ENCODE measurements at places on chromosomes 6 and 20.

DNA sequence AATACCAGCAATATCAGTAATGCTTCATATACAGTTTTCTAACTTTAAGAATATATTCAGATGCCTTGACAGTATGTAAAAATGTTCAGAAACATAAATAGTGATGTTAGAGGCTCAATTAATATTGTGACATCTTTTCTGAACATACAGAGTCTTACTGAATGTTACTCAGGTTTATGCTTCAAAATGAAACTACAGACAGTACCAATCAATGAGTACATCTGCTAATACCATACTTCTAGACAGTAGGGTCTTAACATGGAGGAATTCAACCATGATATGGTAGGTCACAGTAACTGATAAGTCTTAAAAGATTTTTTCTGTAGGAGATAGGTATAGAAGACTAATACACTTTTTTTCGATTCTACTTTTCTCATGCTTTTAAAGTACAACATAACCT lies 8.3 kb downstream of the GCLC start:
- DNase-seq, result no peak

GRCh38 chr6:169254456-169255316 lies 1.0 kb upstream of the THBS2 start:
- no peak for DNase-seq

DNA sequence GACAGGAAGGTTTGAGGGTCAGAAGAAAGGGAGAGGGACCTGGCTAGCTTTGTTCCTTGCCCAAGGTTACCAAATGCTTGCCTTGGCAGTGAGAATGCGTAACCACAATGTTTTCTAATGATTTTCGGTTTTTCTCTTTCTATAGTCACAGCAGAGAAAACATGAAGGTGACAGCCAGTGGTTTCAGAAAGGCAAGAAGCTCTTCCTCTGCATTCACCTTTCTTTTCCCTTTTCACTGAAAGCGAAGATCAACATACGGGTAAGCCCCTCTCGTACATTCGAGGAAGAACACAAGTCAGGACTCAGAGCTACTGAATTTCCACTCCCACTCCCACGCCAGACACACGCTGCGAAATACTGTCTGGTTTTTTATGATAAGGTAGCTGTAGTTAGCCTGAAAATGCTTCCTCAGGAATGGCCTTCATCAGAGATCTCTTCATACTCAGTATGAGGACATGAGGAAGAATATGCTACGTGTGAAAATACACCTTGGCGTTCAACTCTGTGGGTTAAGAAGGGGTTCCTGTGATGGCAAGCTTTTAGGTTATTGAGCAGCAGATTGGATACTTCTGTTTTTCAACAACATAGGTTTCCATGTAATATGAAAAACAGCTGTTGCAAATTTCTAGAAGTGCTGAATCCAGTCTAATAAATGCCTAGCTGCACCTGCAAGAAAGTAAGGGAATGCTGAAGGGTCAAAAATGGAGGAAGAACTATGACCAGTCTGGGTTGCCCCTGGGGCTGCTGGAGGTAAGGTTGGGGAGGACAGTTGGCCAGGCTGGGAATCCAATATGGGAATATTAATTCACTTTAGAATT lies 7.4 kb upstream of the CD83 start:
- no peak for DNase-seq

- no peak for DNase-seq
Measured at GRCh38 chr20:10705801-10706459, 32.1 kb upstream of the JAG1 start.

DNA sequence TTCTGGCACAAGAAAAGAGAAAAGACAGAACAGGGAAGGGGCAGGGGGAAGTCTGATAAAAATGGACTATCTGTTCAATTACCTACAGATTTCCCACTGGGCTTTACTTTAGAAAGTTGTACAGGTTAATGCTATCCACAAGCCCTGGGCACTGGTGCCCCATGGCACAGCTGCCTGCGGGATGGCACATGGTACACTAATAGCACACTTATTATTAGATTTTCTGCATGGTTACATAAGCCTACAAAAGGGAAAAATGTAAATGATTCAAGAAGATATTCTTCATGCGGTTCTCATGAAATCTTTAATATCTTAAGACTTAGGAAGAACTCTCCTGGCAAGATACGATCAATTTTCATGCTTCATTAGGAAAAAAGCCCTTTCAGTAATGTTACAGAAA lies 137.5 kb downstream of the GMPR start:
- DNase-seq, result no peak

GRCh38 chr6:37492236-37492972 lies 7.3 kb downstream of the CCDC167 start:
- no peak for DNase-seq

- no peak for DNase-seq
Measured at GRCh38 chr6:154223296-154223695, 133.3 kb downstream of the IPCEF1 start.

- no peak for DNase-seq
Measured at GRCh38 chr20:50737352-50737751, 6.0 kb downstream of the PARD6B start.

- DNase-seq, result no peak
Measured at GRCh38 chr20:1415667-1416468, 23.0 kb upstream of the FKBP1A start.

DNA sequence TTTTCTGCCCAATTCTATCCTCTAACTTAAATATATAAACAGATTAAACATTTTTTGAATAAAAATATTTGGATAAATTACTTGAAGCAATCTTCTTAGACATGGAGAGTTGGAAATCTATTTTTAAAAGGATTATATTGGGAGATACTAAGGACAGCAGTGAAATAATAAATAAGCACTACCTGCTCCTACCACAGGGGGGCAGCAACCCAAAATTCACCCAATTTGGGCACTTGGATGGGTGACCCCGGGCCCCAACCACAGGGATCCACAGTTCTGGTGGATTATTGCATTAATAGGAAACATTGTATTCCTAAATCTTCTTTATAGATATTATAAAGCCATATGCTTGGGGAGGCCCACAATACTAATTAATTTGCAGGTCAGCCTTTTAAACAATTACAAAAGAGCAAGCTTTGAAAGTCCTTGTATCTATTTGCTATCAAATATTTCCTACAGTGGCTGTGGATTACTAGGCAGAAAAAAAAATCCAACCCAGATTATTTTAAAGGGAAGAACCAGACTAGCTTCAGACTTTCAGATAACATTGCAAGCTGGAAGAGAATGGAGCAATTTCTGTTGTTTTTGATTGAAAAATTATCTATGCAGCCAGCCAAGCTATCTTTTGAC lies 66.4 kb upstream of the PDE10A start:
- no peak for DNase-seq

- no peak for DNase-seq
Measured at GRCh38 chr20:25058847-25059810, 1.2 kb upstream of the ACSS1 start.

GRCh38 chr6:109320072-109320471 lies 62.2 kb downstream of the CD164 start:
- DNase-seq, result no peak

DNA sequence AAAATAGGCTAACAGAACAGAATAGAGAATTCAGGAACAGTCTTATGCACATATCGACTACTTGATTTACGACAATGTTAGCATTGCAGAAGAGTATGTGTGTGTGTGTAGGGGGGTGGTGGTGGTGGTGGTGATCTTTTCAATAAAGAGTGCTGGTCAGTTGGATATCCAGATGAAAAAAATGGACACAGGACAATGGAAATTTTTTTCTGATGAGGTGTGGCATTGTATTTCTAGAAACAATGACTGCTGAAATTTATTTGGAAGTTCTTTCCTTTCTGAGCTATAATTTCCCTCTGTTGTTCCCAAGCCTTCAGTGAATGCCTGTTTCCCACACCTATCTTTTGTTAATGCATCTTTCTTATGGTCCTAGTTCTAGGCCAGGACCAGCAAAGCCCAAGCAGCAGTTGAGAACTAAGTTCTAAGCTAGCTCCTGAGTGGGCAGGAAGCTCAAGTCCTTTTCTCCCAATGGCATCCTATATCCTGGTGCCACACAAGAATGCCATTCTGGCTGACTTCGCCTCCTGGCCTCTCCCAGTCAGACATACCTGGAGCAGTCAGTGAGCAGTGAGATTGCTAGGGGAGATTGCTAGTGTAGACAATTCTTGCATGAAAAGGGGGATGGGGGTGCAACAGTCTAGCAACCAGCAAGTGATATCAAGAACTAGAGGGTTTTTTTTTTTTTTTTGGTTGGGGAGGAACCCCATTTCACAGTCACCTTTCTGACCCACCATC lies 1.2 kb upstream of the TOX2 start:
- no peak for DNase-seq

DNA sequence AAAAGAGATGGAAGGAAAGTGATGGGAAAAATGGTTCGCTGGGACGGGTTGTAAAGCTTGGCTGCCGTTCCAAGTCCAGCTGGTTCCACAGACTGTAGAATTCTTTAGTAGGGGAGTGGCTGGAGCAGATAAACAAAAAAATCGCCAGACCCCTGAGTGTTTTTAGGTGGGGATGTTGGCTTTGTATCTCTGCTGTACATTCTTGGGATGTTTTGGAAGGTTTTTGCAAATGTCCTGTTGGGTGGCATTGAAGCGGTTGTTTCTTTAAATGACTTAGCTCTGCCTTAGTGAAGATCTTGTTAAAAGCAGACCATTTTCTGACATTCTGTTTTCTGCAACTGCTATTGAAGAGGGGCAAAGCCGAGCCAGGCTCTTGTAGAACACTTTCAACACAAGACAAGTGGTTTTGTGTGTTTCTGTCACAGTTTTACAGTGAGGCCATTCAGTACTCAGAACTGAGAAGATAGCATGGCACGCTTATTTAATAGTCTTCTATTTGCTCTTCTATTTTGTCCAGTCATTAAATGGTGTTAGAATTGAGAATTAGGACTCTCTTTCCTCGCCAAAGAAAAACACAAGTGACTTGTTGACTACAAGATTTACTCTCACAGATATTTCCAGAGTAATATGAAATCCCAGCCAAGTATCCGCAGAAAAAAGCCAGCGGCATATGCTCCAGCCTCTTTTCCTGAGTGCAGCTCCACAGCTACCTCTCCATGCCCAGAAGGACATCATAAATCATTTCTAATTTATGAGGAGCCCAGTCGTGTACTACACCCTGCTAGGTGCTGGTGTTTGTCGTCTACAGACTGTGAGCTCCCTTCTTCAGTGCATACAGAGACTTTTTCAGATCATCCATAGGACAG lies 65.8 kb downstream of the PHACTR2 start:
- no peak for DNase-seq

- no peak for DNase-seq
Measured at GRCh38 chr20:63327231-63327745, 33.9 kb downstream of the CHRNA4 start.

DNA sequence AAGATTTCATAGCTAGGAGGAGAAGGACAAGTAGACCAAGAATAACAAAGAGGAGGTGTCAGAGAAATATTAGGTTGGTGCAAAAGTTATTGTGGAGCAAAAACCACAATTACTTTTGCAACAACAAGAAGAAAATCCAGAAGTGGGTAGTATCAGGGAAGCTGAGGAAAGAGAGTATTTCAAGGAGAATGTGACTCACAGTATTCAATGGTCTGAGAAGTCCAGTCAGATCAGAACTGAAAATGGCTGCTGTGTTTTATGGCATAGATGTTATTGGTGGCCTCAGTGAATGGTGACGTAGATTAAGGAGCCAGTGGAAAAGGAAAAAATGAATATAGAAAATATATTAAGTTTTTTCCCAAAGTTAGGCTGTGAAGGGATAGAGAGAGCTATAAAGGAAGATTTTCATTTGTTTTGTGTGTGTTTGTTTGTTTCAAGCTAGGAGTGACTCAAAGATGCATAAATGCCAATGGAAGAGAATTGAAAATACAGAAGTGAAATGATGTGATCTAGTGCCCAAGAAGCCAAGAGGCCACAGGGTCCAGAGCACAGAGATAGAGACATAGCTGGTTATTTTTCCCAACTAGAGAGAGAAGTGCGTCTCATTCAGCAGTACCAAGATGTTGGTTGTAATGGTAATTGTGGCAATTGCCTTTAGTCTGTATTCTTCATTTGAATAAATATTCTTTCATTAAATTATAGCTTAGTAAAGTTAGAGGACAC lies 112.8 kb downstream of the ADTRP start:
- DNase-seq, result no peak

- no peak for DNase-seq
Measured at GRCh38 chr20:18849131-18849530, 35.5 kb downstream of the SCP2D1 start.

Data from AG09309 (cell line).